NCI-H446 (cell line): ENCODE measurements at places on chromosomes 1 and 21.

DNA sequence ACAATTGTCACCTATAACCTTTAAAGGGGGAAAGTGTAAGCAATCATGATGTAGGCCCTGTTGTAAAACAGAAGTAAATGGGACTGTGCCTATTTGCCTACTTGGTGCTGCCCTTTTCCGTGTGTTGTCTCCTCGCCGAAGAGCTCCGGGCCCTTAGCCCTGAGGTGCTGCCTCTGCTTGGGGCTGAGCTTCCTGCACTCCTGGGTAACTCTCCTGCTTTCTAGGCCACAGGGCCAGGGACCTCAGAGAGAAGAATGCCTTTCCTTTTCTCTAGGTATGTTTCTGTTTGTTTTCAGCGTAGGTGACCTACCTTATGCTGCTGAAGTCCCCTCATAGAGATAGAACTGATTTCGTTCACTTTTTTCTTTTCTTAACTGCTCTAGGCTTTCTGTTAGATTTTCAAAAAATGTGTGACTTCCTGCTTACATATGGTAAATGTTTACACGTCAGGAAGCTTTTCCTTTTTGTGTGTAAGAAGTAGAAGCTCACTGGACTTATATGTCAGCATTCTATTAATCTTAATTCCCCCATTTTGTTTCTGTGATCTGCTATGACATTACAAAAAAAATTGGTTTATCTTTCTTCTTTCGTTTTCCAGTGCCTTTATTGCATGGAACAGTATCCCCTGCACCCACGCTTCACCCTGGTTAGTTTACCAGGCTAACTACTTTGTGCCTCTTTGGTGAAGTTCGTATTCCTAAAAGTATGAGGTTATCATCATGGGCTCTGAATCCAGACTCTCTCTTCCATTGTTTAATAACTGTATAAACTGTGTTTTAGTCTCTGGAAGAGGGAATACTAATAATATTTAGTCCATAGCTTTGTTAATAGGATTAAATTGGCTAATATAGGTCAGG lies 61.7 kb downstream of the ITSN1 start:
- no peak for DNase-seq

DNA sequence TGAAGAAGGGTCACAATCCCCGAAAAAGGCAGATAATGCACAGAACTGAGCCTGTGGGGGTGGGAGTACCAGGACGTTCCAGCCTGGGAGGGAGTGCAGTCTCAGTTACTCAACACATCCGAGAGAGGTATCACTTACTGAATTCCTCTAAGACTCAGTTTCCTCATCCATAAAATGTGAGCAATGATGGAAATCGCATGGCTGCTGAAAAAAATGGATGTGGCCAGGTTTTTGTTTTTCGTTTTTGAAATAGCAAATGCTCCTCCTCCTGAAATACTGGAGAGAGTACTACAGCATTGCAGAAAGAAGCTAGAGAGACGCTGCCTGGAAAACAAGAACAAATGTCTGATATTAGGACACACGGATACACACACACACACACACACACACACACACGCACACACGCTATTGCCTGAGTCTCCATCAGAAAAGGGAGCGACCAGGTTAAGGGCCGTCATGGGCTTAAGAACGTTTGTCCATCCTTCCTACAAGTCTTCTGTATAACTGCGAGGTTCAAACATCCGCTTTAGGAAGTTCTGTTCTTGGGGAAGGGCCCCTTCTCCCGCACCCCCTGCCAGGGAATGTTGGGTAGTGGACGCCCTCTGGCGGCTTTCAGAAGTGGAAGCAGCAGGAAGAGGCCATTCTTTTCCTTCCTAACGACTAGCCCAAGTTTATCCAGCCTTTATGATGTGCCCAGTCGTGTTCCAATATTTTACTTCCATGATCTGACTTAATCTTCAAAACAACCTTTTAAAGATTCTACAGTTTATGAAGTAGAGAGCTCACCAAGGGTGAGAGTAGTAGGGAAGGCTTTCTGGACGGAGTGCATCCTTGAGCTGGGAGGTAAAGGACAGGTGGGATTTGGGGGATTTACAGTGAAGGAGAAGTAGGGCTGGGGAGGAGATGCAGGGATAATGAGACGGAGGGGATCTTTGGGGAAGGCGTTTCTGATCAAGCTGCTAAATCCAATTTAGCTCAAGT lies 699 bp upstream of the NES start:
- DNase-seq, result peak; percentile 78

- no peak for DNase-seq
These were observed 62.5 kb upstream of the GRHL3 start for GRCh38 chr1:24256687-24257086.

- DNase-seq, result no peak
These were observed 18.7 kb downstream of the UBL4B start for GRCh38 chr1:110130989-110131388.

DNA sequence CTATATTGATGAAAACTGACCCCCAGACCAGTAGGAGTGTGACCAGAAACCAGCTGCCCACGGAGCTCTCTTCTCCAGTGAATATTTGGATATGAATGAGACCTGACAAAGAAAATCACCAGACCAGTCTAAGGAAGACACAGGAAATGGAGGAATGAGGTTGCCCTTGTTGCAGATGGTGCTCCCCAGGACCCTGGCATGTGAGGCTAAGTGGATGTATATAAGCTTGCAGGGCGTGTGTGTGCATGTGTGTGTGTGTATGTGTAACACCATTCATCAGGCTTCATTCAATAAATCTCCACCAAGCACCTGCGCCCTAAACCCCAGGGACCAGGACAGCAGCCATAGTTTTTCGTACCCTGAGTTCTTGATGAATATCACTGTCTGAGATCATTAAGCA lies 14.4 kb downstream of the PHLDA3 start:
- DNase-seq, result peak; percentile 20

DNA sequence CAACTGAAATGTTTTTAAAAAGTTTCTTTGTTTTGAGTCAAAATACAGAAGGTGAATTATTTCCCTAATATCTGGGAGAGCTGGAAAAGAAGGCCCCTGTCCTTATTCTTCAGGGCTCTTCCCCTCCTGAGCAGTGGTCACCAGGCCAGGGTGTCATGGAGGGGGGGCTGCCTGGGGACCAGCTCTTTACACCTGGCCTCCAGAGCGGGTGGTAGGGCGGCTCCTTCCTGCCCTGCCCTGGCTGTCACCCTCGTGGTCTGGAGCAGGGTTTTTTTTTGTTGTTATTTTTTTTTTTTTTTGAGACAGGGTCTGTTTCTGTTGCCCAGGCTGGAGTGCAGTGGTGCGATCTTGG lies 6.6 kb downstream of the SKI start:
- no peak for DNase-seq

DNA sequence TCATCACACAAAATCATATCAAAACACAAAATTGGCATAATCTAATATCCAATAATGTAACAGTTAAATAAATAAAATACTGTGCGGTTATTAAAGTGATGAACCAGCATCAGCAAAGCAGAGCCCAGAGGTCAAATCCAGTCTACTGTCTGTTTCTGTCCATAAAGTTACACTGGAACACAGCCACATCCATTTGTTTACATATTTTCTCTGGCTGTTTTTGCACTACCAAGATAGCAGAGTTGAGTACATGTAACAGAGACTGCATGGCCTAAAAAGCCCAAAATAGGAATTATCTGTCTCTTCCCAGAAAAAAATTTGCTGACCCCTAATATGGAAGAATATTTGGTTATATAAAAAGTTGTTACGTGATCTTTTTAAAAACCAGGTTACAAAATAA lies 242.2 kb upstream of the DMRTA2 start:
- DNase-seq, result no peak

DNA sequence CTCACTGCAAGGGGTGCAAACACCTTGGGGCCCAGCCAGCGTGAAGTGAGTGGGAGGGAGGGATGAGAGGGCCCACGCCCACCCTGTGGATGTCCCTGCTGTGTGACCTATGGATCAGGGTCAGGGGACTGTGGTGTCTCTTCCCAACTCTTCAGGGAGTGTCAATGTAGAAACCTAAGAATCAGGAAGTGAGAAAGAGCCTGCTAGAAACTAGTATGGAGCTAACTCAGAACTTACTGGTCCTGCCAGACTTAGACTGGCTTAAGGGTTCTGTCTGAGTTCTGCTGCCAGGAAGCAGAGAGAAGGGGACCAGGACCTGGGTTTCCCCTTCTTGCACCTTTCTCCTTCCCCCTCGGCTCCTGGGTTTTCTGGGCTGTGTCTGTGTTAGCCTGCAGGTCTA lies 1.8 kb upstream of the IL10 start:
- DNase-seq, result no peak

- DNase-seq, result peak; percentile 16
These were observed 113.1 kb upstream of the GRIK3 start for GRCh38 chr1:37147392-37147831.

DNA sequence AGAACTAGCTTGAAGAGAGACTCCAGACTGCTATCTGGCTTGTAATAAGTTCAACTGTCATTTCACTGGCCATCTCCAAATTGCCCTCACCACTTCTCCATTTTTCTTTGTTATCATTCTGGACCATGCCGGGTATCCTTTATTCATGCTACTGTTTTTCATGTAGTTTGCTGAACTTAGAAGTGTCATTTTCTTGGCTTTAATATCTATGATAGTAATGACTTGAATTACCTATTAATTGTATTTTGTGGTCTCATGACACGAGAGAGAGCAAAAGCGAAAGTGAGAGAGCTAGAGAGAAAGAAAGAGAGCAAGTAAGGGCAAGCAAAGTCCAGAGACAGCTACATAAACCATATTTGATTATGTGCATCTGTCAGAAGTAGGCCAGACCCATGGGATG lies 184.9 kb upstream of the ATP1B1 start:
- DNase-seq, result no peak

- DNase-seq, result no peak
These were observed 146.4 kb downstream of the PRDM16 start for GRCh38 chr1:3215198-3216014.

DNA sequence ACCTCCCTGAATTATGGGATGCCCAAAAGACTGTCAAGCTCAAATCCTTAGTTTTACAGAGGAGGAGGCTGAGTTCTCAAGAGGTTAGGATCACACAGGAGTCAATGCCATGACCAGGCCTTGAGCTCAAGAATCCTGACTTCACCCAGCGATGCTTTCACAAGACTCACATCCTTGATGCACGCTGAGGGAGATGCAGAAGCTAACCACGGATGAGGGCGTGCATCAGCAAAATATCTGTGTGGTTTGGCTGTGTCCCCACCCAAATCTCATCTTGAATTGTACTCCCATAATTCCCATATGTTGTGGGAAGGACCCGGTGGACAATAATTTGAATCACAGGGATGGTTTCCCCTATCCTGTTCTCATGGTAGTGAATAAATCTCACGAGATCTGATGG lies 133.2 kb downstream of the KCNJ6 start:
- no peak for DNase-seq

- DNase-seq, result no peak
These were observed 462.4 kb upstream of the RGS18 start for GRCh38 chr1:191695865-191696264.

DNA sequence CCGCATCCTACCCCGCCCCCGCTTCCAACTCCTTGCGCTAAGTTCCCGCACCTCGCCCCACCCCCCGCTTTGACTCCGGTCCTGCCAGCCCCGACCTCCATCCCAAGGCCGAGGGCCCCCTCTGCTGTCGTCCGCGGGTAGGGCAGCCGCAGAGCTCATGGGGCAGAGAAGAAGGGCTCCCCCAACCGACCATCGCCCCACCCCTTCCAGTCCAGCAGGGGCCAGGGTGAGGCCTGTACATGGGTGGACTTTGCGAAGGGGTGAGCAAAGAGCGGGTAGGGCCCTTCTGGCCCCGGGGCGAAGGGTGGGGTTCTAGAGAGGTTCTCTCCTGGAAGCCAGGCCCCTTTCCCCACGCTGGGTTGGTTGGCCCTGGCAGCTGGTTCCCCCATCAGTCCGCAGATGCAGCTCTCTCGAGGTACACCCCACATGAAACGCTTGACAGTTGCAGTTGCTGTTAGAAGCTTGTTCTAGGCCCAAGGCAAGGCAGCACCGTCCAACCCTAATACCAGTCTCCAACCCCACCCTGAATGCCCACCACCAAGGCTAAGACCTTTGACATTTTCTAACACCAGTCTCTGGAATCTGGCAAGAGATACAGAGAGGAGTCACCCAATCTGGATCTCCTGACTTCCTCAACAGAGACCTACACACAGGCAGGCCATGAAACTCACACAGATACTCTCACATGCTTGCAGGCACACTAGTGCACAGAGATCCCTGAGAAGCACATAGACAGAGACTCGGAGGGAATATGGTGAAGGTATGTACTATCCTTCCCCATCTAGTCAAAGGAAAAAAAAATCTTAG lies 25.3 kb upstream of the ADGRB2 start:
- peak; percentile 74 for DNase-seq

DNA sequence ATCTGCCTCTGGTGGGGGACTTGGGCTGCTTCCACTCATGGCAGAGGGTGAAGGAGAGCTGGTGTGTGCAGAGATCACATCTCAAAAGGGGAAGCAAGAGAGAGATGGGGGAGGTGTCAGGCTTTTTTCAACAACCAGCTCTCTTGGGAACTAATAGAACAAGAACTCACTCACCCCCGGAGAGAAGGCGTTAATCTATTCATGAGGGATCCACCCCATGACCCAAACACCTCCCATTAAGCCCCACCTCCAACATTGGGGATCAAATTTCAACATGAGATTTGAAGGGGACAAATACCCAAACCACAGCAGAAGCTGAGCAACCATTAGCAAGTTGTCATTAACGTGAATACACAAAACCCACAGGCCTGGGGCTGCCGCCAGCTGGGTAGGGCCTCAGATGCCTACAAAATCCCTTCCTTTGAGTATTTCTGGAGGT lies 12.0 kb upstream of the VWA5B1 start:
- no peak for DNase-seq

- DNase-seq, result no peak
These were observed 71.0 kb downstream of the TOMM20 start for GRCh38 chr1:235057385-235058306.

GRCh38 chr1:12052008-12052573 lies 11.0 kb upstream of the TNFRSF8 start:
- peak; percentile 35 for DNase-seq

DNA sequence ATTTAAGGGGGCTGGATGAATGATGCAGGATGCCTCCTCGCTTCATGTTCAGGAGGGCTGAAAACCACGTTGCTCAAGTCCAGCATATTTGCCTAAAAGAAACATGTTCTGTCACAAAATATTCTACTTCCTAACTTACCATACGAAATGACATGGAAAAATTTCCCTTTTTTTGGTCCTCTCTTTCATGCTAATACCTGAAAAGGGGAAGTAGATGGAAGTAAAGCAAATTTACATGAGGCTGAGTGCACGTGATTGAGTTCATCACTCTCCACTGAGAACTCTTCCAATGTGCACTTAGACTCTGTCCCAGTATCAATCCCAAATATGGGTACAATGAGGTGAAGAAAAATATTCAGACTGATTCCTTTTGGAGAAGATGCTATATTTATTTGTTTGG lies 23.0 kb downstream of the XCL2 start:
- DNase-seq, result no peak

- no peak for DNase-seq
These were observed 83.4 kb downstream of the ADSS2 start for GRCh38 chr1:244368279-244368678.

DNA sequence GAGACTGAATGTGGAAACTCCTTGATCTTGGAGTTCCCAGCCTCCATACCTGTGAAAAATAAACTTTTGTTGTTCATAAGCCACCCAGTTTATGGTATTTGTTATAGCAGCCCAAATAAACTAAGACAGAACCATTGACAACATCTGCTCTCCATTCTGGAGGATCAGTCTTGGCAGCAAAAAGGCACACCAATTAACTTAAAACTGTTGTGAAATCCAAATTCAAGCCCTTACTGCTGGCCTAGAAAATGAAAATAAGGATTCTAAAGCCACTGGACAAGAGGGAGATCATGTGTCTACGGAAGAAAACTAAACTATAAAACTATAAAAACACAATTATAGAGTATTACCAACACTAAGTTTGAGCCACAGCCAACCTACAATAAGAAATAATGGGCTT lies 172.1 kb upstream of the RNPC3 start:
- DNase-seq, result peak; percentile 45
